ENCODE measurements at places on chromosomes 16 and 17.

- DNase-seq, result peak; percentile 31
Observed at GRCh38 chr16:4175849-4176248, 59.6 kb upstream of the ADCY9 start.

- DNase-seq, result no peak
Observed at GRCh38 chr16:28526201-28527099, 12.3 kb downstream of the NUPR1 start.

- peak; percentile 23 for DNase-seq
Observed at GRCh38 chr16:56246051-56246817, 54.9 kb downstream of the GNAO1 start.

DNA sequence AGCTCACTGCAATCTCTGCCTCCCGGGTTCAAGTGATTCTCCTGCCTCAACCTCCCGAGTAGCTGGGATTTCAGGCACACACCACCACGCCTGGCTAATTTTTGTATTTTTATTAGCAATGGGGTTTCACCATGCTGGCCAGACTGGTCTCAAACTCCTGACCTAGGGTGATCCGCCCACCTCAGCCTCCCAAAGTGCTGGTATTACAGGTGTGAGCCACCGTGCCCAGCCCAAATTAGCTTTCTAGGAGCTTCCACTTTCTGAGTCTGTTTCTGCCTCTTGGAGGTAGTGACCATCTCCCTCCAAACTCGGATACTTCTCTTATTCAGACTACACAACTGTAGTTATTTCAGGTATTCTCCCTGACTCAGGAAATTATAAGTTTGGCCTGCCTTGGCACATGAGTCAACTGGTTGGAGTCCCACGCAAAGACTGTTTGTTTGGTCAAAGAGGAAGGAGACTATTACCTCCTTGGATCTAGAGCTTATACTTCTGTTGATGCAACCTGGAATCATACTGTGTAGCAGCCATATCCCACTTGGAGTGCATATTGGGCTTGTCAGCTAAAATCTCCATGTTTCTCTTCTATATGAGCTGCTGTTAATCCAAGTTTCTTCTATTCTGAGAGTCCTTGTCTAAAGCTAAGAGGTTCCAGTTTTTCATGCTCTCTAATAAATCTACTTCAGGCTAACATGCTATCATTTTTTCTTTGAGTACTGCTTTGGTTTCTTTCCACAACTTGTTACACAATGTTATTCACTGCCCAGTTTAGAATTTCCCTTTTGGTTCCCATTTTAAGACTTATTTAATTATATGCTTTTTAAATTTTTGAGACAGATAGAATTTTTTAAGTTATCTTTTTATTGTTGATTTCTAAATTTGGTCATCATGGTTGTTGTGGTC lies 7.5 kb downstream of the IL4R start:
- peak; percentile 69 for DNase-seq

- DNase-seq, result no peak
Observed at GRCh38 chr17:74803388-74803930, 27.3 kb upstream of the NAT9 start.

DNA sequence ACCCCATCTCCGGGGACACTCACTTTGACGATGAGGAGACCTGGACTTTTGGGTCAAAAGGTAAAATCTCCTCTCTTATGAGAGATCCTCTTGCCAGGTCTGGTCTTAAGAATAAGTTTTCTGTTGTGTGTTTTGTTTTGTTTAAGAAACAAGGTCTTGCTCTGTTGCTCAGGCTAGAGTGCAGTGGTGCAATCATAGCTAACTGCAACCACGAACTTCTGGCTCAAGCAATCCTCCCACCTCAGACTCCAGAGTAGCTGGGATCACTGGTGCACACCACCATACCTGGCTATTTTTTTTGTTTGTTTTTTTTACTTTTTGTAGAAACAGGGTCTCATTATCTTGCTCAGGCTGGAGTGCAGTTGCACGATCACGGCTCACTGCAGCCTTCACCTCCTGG lies 4.1 kb downstream of the MMP25 start:
- no peak for DNase-seq

- DNase-seq, result peak; percentile 95
Observed at GRCh38 chr16:89246903-89247733, 29.6 kb downstream of the ZNF778 start.

- no peak for DNase-seq
Observed at GRCh38 chr17:36989173-36989572, 40.4 kb downstream of the AATF start.

DNA sequence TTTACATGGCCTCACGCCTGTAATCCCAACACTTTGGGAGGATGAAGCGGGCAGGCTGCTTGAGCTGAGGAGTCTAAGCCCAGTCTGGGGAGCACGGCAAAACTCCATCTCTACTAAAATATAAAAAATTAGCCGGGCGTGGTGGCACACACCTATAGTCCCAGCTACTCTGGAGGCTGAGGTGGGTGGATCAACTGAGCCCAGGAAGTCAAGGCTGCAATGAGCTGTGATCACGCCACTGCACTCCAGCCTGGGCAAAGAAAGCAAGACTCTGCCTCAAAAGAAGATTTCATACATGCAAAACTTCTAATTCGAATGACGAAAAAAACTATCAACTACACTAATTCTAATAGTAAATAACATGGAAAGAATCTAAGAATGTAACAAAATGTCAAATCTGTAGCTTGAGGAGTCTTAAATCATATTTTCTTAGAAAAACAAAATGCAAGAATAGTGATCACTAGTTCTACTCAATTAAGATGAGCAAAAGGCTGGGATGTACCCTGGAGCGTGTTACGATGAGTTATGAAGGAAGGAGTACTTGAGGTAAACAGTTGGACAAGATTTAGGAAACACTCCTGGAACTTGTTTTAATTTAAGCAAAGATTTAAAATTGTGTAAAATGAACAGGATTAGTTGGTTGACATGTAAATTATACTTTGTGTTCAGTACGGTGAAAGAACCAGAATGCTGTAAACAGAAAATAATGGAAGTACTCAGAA lies 20.7 kb downstream of the YWHAE start:
- no peak for DNase-seq

GRCh38 chr17:78665952-78666920 lies 89.0 kb upstream of the DNAH17 start:
- DNase-seq, result peak; percentile 67

GRCh38 chr16:29806099-29806579 lies at the start of gene MAZ:
MAZ (plus strand) TSS chr16:29806529; CDS start chr16:29806702, 173 bp downstream.
- no peak for DNase-seq

DNA sequence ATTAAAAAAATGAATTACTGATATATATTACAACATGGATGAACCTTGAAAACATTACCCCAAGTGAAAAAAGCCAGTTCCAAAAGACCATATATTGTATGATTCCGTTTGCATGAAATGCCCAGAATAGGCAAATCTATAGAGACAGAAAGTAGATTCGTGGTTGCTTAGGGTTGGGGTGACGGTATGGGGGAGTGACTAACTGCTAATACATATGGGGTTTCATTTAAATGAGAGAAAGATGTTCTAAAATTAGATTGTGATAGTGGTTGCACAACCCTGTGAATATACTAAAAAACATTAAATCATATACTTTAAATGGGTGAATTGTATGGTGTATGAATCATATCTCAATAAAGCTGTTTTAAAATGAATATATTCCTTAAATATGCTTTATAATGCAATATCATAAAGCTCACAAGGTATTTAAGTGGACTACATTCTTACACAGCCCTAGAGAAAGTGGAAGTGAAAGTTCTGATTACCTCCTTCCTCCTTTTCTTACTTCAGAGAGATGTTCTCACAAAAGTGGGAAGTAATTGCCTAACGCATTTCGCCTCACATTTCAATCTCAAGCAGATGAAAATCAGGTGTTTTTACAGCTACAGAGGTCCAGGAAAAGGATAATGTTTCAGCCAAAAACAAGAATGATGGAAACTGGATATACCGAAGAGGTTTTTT lies 142.7 kb upstream of the GNAO1 start:
- no peak for DNase-seq

GRCh38 chr16:85836706-85837582 lies 37.4 kb downstream of the COX4I1 start:
- DNase-seq, result no peak

DNA sequence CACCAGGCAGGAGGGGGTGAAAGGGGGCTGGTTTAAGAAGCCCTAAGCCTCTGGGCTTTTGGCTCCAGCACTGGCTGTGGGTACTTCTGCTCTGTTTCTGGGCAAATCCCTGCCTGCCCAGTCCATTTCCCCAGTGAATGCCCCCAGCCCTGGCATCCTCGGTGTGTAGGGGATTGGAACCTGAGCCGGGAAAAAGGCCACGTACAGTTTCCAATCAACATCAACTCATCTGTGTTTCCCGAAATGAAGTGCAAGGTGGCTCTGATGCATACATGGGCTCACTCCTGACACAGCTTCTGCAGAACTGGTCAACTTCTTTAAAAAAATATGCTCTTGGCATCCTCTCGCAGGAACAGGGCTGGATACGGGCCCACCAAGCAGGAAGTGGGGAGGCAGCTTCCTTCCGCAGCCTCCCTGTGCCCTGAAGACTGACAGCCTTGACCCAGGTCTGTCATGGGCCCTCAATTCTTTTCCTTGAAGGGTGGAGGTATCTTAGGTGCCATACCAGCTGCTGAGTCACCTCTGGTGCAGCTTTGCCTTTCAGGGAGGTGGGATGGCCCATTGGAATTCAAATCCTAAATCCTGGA lies 73.3 kb downstream of the N4BP1 start:
- peak; percentile 56 for DNase-seq

All from GM23248 (cell line).